RCC 7860 (cell line): ENCODE measurements at places on chromosomes 16 and 17.

- no peak for DNase-seq
Measured at GRCh38 chr16:77840093-77840492, 51.7 kb downstream of the VAT1L start.

- DNase-seq, result peak; percentile 53
Measured at GRCh38 chr16:84084570-84085270, 32.0 kb downstream of the MBTPS1 start.

DNA sequence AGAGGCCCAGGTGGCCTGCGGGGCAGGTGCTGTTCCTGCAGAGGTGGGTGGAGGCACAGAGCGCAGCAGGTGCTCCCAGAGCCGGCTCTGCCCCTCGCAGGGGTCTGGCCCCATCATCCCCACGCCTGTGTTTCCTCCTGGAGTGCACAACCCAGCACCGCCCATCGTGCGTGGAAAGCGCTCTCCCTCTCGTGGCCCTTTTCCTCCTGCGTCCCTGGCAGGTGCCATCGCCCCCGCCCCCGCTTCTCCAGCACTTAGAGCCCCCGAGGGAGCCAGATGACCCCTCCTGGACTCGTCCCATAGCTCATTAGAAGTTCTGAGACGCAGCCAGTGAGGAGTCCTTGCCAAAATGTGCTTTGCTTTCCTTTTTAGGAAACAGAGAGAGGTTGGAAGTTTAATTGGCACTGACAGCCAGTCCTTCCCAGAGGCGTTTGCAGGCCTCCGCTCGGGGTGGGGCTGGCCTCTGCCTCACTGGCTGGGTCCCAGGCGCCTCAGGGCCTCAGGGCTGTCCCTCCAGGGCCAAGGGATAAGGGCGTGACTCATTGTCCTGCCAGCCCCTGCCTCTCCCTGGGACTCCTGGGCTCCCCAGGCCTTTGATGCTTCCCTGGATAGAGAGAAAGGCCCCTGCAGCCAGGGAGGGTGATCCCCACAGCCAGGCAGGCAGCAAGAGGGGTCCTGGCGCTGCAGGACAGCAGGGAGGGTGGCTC is 32.2 kb upstream of the CHMP6 start:
- no peak for DNase-seq

GRCh38 chr17:79557276-79558090 is 53.4 kb downstream of the RBFOX3 start:
- no peak for DNase-seq

DNA sequence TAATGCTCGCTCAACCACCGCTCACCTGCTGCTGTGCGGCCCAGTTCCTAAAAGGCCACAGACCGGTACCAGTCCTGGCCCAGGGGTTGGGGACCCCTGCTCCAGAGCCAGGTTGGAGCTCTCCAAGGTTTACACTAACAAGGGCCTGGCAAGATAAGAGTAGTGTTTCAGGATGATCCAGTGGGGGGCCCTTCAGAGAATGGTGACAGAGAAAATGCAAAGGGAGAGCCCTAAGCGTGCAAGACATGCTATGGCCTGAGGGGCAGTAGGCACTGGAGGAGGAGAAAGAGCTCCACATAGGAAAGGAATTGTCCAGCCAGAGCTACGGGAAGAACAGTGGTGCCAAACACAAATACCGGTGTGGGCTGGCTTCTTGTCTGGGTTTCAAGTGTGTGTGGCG is 233.4 kb downstream of the STX8 start:
- DNase-seq, result no peak
